ENCODE measurements at places on chromosomes 3 and 15.

- H3K4me3 ChIP-seq, result no peak overlapping the region
- H3K36me3 ChIP-seq, result no peaks in the 10 kb centered on the region
- peaks cover 4% of the 10 kb centered on the region for H3K27me3 ChIP-seq
- no peak overlapping the region for H3K27ac ChIP-seq
- no peaks in the 10 kb centered on the region for H3K4me1 ChIP-seq
- no peak for DNase-seq
Observed at GRCh38 chr15:44023176-44023575, 171.9 kb downstream of the FRMD5 start.

DNA sequence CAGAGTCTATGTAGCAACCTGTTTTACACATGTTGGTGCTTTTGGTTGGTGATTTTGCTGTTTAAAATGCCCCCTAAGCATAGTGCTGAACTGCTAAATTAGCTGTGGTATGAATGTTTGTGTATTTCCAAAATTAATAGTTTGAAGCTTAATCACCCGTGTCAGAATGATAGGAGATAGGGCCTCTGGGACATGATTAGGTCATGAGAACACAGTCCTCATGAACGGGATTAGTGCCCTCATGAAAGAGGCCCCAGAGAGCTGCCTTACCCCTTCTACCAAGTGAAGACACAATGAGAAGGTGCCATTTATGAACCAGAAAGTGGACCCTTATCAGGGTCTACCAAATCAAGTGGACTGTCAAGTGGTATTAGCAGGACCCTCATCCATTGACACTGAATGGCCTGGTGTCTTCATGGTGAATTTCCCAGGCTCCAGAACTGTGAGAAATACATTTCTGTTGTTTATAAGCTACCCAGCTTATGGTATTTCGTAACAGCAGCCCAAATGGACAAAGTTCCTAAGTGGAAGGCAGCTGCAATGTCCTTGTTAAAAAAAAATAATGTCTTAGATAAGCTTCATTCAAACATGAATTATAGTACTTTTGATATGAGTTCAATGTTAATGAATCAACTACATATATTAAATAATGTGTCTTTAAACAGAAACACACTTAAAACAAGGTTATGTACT lies 37.7 kb upstream of the FRMD4B start:
- DNase-seq, result no peak
- no peaks in the 10 kb centered on the region for H3K27me3 ChIP-seq
- H3K4me1 ChIP-seq, result peaks cover under 1% of the 10 kb centered on the region
- no peak overlapping the region for H3K4me3 ChIP-seq
- no peaks in the 10 kb centered on the region for H3K36me3 ChIP-seq

DNA sequence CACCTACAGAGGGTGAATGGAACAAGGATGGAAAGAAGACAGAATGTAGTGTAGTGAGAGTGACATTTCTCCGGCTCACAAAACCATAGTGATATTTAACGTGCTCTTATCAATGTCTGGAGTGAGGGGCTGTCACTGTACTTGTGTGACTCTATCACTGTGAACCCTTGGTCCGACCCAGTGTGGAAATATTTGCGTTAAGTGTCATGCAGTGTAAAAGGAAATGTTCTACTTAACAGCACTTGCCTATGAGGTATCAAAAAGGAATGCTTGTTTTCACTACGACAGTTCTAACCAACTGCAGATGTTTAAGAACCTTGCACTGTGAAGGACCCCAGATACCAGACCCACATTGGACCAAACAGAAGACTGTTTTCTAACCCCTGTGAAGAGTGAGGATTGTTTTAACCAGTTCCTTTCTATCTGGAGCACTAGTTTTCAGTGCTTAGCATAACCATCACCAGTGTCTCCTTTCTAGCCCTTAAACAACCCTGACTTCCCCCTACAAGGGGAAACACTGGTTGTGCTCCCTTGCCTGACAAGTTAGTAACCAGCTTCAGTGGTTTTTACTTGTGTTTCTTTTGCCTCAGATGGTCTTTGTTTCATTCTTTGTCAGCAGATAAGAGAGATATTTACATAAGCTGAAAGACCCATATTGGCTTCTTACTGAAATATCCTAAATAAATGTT lies 144.7 kb upstream of the ABHD17C start:
- H3K36me3 ChIP-seq, result no peaks in the 10 kb centered on the region
- H3K4me1 ChIP-seq, result no peaks in the 10 kb centered on the region
- peaks cover 7% of the 10 kb centered on the region for H3K27me3 ChIP-seq

DNA sequence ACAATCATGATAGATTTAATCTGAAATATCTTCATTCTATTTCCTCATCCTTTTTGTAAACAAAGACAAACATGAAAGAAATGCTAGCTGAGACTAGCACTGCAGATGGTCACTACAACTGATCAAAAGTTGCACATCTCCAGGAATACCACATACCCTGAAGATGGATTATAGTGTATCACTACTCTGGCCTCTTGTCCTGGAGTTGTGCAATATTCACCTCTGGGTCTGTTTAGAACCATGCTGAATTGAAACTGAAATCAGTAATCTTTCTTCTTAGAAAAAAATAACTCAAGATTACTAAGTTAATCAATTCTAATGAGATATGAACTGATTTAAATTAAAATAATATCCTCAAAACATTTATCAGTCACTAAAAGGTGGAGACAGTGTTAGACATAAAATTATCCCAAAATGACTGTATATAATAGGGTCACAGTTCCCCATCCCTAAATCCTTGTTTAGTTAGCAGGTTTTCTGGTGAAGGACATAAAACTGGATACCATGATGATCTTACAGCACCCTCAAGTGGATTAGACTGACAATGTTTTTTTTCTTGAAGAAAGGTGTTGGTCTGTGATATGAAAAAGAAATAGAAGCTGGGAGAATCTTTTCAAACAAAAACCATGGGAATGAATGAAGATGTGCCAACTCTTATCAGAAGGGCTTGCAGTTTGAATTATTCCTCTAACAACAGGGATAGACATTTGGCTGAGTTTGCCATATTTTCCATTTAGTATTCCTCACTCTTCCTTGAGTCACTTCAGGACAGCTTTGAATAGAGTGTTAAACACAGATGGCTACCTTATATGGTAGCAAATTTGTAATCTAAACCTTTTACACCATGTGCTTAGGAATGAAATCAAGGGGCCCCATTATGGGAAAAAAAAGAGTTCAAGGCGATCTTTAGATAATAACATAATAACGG lies 7.1 kb upstream of the TTC14 start:
- DNase-seq, result no peak
- H3K27ac ChIP-seq, result no peak overlapping the region
- H3K36me3 ChIP-seq, result no peaks in the 10 kb centered on the region
- no peak overlapping the region for H3K4me3 ChIP-seq
- peaks cover 25% of the 10 kb centered on the region for H3K27me3 ChIP-seq

GRCh38 chr3:51243924-51244323 lies 141.2 kb upstream of the MANF start:
- H3K4me3 ChIP-seq, result no peak overlapping the region
- no peaks in the 10 kb centered on the region for H3K4me1 ChIP-seq

GRCh38 chr15:101723171-101723873 lies 951 bp downstream of the TARS3 start:
- H3K4me3 ChIP-seq, result peak overlapping the region; percentile 87
- DNase-seq, result peak; percentile 72
- peak overlapping the region; percentile 85 for H3K27ac ChIP-seq
- H3K36me3 ChIP-seq, result peaks cover 31% of the 10 kb centered on the region
- no peaks in the 10 kb centered on the region for H3K27me3 ChIP-seq

DNA sequence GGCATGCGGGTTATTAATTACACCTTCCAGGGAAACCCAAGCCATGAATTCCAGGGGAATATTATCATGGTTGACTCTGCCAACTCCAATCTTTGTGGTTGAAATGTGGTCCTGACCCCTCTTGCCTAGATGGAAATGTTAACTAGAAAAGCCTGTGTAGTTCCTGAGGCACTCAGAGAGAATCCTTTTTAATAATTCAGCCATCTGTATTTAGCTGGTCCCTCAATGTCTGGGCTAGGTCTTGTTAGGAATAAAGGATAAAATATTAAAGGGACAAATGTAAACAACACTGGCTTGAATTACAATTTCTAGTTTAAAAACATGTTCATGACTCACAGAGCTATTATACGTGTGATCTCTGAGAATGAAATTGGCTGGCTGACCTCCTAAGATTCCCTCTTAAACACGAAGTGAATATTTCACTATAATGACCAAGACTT lies 435.2 kb upstream of the SUCLG2 start:
- no peaks in the 10 kb centered on the region for H3K36me3 ChIP-seq
- H3K4me3 ChIP-seq, result no peak overlapping the region
- H3K27me3 ChIP-seq, result no peaks in the 10 kb centered on the region
- DNase-seq, result no peak

DNA sequence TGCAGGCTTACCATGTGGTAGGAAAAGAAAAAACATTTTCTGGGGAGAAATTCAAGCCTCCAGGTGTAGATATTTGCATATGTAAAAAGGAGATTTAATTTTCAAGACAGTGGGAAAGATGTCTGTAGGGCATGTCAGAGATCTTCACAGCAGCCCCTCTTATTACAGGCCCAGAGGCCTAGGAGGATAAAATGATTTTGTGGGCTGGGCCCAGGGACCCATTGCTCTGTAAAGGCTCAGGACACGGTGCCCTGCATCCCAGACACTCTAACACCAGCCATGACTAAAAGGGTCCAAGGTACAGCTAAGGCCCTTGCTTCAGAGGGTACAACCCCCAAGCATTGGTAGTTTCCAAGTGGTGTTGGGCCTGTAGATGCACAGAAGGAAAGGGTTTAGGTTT lies 680.1 kb downstream of the IGSF11 start:
- no peak for DNase-seq
- no peak overlapping the region for H3K4me3 ChIP-seq
- no peaks in the 10 kb centered on the region for H3K27me3 ChIP-seq
- H3K36me3 ChIP-seq, result no peaks in the 10 kb centered on the region

- no peak overlapping the region for H3K4me3 ChIP-seq
- H3K36me3 ChIP-seq, result peaks cover 5% of the 10 kb centered on the region
- no peaks in the 10 kb centered on the region for H3K27me3 ChIP-seq
- H3K4me1 ChIP-seq, result peaks cover 18% of the 10 kb centered on the region
Observed at GRCh38 chr15:56194035-56194434, 49.6 kb downstream of the RFX7 start.

GRCh38 chr3:178837512-178837911 lies 234.1 kb downstream of the ZMAT3 start:
- H3K4me3 ChIP-seq, result no peak overlapping the region
- DNase-seq, result no peak
- no peak overlapping the region for H3K27ac ChIP-seq
- no peaks in the 10 kb centered on the region for H3K27me3 ChIP-seq

- no peak overlapping the region for H3K4me3 ChIP-seq
- H3K36me3 ChIP-seq, result no peaks in the 10 kb centered on the region
- H3K27ac ChIP-seq, result no peak overlapping the region
Observed at GRCh38 chr3:117476572-117476971, 767.0 kb downstream of the TUSC7 start.

GRCh38 chr3:142844339-142844977 lies 44.4 kb downstream of the PCOLCE2 start:
- H3K27ac ChIP-seq, result no peak overlapping the region
- peaks cover 4% of the 10 kb centered on the region for H3K27me3 ChIP-seq
- DNase-seq, result no peak

- no peaks in the 10 kb centered on the region for H3K36me3 ChIP-seq
- H3K4me1 ChIP-seq, result no peaks in the 10 kb centered on the region
Observed at GRCh38 chr3:171658841-171659240, 151.4 kb downstream of the PLD1 start.

- H3K4me3 ChIP-seq, result peak overlapping the region; percentile 58
- peaks cover 62% of the 10 kb centered on the region for H3K4me1 ChIP-seq
- peak overlapping the region; percentile 88 for H3K27ac ChIP-seq
- no peak for DNase-seq
- H3K27me3 ChIP-seq, result no peaks in the 10 kb centered on the region
Observed at GRCh38 chr15:81285461-81285860, 38.5 kb downstream of the STARD5 start.

DNA sequence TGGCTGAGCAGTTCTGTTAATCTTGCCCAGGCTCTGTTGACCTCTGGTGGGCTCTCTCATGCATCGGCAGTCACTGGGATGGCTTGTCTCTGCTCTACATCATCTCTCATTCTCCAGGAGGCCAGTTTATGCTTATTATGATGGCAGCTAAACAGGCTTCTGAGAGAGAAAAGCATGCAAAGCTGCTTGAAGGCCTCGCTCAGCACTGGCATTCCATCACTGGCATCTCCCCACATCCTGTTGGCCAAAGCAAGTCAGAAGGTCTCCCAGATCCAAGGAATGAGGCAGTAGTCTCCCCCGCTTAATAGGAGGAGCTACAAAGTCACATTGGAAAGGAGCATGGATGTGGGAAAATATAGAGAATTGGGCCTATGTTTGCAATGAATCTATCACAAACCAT lies 212.6 kb downstream of the ZNF621 start:
- H3K4me3 ChIP-seq, result no peak overlapping the region
- no peak for DNase-seq
- H3K36me3 ChIP-seq, result no peaks in the 10 kb centered on the region
- H3K27ac ChIP-seq, result no peak overlapping the region
- H3K27me3 ChIP-seq, result peaks cover 1% of the 10 kb centered on the region
- H3K4me1 ChIP-seq, result no peaks in the 10 kb centered on the region

DNA sequence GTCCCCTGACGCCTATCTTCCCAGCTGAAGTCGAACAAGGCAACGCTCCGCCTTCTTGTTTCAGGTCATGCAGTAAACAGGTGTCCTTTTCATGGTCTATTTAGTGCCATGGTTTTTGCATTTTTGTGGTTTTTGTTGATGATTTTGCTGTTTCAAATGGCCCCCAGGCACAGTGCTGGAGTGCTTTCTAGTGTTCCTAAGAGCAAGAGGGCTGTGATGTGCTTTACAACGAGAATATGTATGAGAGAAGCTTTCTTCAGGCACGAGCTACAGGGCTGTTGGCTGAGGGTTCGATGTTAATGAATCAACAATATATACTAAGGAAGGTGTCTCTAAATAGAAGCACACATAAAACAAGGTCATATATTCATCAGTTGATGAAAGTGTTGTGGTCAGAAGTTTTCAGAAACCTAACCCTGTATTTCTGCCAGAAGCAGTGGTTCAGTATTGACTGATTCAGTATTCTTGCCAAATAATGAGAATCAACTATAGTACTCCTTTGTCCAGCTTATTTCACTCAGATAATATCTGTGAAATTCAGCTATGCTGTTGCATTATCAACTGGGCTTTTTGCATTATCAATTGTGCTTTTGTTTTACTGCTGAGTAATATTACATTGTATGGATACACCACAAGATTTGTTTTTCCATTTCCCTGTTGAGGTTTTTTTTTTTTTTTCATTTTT lies 18.5 kb downstream of the LIMD1 start:
- peaks cover 9% of the 10 kb centered on the region for H3K36me3 ChIP-seq
- H3K4me1 ChIP-seq, result peaks cover 36% of the 10 kb centered on the region
- DNase-seq, result no peak
- H3K4me3 ChIP-seq, result no peak overlapping the region
- no peak overlapping the region for H3K27ac ChIP-seq

DNA sequence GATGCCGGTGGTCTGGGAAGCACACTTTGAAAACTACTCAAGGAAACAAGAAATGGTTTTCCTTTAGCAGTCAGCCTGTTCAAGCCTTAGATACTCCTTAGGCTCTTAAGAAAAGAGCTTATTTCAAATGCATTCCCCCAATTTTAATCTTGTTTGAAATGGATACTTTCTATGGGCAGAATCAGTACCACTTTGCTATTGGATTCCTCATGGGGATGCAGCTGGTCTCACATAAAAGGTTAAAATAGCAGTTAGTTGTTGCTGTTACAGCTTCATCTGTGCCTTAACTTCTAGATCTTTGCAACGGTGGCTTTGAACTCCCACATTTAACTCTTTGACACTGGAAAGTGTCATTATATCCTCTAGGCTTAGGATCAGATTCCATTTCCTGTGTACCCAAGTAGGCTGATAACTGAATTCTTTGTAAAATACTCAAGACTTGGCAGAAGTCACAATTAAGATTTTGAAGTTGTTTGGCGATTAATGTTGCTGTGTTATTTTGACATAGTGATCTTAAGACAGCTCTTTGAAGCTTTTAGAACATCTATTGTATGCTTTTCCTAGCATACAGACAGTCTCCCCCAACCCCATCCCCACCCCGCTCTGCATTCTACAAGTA lies 2.2 kb downstream of the THBS1 start:
- DNase-seq, result no peak
- H3K4me3 ChIP-seq, result no peak overlapping the region
- H3K27me3 ChIP-seq, result peaks cover 36% of the 10 kb centered on the region
- H3K36me3 ChIP-seq, result no peaks in the 10 kb centered on the region
- H3K27ac ChIP-seq, result no peak overlapping the region

Data from activated CD4-positive, alpha-beta memory T cell treated with anti-CD3 and anti-CD28 coated beads for 36 hours (primary cell).